GOT3 (cell line): ENCODE measurements at places on chromosomes 1 and 21.
A peak's percentile ranks its signal among the peaks of the same experiment; 100 is the strongest.

DNA sequence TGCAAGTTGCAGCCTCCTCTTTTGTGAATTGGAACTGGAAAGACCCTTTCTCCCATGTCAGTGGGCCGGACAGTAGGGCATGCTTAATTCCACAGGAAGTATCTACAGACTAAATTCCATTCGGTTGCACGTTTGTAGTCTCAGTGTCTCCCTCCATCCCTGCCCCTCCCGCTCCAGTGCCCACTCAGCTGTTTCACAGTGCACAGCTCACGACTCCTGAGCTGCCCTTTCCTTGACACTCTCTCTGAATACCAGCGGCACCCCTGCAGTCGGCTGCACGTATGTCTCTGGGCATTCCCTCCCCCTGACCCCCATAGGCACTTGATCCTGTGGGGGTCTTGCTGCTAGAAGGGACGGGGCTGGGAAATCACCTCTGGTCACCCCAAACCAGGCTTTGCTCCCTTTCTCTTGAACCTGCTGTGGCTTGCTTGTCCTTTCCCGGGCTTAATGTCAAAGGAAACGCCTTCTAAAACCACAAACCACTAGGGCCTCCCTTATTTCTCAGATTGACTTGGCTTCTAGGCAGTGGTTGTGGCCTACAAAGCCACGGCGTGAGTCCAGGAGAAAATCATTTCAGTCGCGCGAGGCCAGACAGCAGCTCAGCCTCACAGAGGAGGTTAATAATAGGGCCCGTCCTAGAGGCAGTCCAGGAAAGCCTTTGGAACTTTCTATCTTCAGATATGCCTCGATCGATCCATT, 365.3 kb upstream of the PROX1 start:
- no peak for DNase-seq

GRCh38 chr1:99788896-99789295, 22.5 kb upstream of the FRRS1 start:
- DNase-seq, result no peak

- no peak for DNase-seq
Observed at GRCh38 chr1:147111381-147112130, 60.7 kb downstream of the PRKAB2 start.

DNA sequence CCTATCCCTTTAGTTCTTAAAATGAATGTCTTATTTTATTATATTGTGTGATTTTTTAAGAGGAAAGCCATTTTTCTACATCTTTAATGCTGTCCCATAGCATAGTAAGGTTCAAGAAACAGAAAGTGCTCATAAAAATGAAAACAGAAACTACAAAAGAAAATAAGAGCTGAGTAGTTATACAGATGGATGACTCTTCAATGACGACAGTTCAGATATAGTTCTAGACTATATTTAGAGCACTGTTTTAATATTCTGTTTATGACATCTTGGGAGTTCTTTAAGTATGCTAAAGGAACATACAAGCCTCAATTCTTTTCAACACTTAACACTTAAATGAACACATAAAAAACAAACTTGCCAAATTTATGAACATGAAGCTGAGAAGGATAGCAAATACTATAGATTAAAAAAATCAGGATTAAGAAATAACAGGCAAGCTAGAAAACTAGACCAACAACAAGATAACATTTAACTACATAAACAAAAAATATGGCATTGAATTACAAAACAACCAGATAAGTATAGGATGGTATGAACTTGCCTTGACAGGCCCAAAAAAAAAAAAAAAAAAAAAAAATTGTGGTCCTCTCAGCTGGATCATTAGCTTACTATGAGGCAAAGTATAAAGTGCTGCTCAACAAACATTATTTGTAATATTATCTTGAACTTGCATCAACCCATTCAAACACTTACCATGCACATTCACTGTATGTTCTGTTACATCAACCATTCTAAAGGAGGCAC, 87.9 kb downstream of the ZZZ3 start:
- DNase-seq, result no peak

- DNase-seq, result no peak
Observed at GRCh38 chr21:39346206-39346605, 2.7 kb downstream of the HMGN1 start.

DNA sequence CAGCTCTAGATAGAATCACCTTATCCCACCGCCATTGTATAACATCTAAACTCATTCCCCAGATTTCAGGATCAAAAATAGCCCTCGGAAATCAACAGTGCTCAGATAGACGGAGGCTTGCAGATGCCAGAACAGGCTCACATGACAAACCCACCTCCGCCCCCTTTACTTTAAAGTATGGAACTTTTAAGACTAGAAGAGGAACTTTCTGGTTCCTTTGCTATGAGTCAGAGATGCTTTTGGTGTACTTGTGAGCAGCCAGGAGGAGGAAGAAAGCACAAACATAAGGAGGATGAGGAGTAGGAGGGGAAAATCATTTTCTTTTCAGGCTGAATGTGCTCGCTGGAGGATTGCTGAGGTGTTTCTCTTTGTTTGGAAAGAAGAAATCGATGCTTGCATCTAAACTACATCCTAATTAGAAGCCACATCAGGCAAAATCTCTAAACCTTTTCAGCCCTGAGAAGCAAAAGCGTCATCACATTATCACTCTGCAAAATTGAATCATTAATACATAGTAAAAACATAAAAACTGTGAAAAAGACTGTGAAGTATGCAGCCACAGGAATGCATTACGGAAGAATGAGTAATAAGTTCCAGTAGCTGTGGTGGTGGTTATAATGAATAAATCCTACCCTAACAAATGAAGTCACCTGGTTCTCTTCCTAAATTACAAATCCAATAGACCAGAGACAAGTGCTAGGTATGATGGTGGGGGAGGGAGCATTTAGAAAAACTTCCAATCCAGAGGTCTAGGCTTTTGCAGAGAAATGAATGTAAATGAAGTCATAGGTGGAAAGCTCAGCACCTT, 251.3 kb downstream of the KCNH1 start:
- no peak for DNase-seq

GRCh38 chr1:15758953-15759661, 512 bp downstream of the FBLIM1 start:
- no peak for DNase-seq

GRCh38 chr1:226814751-226815537, 55.5 kb upstream of the PSEN2 start:
- DNase-seq, result no peak

- no peak for DNase-seq
Observed at GRCh38 chr1:234921266-234922062, 207.2 kb downstream of the TOMM20 start.

GRCh38 chr1:117389284-117389683, 22.0 kb downstream of the MAN1A2 start:
- DNase-seq, result no peak

DNA sequence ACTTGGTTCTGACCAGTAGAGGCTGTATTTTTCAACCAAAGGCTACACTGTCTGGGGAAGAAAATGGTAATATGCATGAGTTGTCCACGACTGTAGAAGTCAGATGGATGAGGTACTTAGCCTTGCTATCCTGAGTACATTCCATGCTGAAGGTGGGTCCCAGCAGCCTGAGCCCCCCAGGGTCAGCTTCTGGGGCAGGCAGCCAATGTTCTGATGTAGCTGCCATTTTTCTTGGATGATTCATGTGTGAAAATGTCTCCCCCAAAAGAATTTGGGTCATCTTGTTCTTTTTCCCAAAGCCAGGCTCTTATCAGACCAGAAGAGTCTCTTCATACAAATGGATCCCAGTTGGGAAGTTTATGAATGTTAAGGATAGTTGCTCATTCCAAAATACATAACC, 172.2 kb upstream of the UBE2U start:
- no peak for DNase-seq

GRCh38 chr1:12249181-12249580, 19.4 kb downstream of the VPS13D start:
- DNase-seq, result no peak

DNA sequence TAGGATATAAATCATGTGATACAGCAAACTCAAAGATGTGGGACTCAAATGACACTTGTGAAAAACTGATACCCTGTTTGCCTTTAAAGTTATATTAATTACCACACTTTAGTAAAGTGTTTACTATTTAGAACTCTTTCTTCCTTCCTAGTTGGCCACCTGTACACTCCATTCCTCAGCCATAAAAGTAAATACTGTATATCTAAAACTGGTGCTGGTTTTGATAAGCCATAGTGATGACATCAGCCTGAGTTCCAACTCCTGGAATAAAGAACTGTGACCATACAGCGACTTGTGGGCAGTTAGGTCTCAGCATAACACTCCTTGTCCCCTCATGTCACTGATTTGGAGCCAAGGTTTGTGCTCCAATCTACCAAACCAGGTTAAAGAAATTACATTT, 2.8 kb downstream of the PTGER3 start:
- DNase-seq, result no peak

DNA sequence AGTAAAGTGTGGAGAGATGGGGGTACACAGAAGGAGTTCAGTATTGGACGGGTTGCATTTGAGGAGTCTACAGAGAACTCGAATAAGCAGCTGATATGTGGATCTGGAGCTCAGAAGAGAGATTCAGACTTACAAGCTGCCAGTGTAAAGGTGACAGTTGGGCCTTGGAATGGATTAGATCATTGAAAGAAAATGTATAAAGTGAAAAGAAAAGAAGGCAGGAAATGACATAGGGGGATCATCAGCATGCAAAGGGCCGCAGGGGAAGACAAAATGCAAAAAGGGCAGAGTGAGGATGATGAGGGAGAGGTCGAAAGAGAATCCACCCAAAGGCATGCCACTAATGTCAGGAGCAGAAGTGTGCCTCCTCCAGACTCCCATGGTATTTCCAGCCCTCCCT, 273.3 kb downstream of the TNR start:
- no peak for DNase-seq

- no peak for DNase-seq
Observed at GRCh38 chr21:33286076-33286475, 19.9 kb downstream of the IL10RB start.

DNA sequence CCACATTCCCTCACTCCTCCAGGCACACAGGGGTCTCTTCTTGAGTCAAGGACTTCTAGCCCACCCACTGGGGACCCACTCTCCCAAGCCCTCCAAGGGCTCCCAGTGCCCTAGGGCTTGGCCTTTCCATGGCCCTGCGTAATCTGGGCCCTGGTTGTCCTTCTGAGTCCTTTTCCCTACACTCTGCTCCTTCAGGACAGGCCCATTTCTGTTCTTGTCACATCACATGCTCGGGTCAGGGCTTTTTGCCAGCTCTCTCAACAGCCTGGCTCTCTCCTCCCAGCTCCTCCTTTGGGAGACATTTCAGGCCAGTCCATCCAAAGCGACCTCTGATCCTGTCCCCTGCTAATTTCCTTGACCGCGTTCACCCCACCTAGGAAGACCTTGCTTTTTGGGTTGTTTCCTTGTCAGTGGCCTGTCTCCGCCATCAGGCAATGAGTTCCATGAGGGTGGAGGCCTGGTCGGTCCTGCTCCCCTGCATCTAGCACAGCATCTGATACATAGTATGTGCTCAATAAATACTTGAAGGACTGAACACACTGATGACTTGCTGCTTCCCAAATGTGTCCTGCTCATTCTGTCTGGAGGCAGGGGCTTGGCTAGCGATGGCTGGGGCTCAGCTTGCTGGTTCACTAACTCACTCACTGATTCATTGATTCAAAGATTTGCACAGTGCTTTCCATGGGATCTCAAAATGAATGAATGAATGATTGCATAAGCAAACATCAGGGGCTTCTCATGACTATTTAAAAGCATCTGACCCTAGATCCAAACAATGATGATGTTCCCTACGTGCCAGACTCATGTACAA, 44.8 kb downstream of the DHRS3 start:
- DNase-seq, result no peak

GRCh38 chr1:41696381-41696780, 211.9 kb upstream of the EDN2 start:
- DNase-seq, result no peak

DNA sequence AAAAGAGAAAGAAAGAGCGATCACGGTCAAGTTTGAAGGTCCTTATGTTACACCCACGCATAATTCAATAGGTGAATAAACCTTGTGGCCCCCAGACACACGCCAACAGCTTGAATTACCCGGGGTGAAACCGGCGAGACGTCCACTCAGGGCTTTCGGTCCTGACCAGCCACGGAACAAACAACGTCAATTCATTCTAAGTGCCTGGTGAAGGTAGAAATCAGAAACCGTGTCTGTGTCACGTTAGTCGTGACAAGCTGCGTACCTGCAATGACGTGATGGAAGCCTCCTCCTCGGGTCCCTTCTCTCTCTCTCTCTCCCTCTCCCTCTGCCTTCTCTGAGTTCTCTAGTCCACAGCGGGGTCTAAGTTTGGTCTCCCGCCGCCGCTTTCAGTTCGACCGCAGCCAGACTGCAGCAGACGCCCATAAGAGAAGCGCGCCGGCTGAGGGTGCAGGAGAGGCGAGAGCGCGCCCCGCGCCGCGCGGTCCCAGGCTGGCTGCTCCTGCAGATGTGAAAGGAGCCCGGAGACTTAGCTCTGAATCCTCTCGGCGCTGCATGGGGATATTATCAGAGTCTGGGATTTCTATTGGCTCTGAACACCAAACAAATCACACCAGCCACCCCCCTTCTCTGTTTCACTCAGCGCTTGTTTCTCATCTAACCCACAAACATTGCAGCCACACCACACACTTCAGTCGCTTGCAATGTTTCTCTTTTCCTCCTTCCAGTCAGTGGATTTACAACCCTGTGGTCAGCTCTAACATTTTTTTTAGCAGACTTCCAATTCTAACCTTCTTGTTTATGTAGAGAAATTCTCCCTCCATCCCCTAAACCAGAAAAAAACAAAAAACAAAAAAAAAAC, at the start of gene GREM2:
GREM2 (minus strand) TSS at position 537 of the 862 bp plus-strand sequence. CDS start 118,680 bp downstream, outside the sequence.
- DNase-seq, result peak; percentile 83

- DNase-seq, result no peak
Observed at GRCh38 chr1:37035796-37036666, 1.7 kb upstream of the GRIK3 start.

- DNase-seq, result no peak
Observed at GRCh38 chr1:73862355-73862754, 335.6 kb downstream of the LRRIQ3 start.

- peak; percentile 69 for DNase-seq
Observed at GRCh38 chr21:29130270-29130969, at the start of gene MAP3K7CL. Gene MAP3K7CL, plus strand, starts transcription at chr21:29130644. Its CDS starts 2,701 bp downstream, at chr21:29133345.

DNA sequence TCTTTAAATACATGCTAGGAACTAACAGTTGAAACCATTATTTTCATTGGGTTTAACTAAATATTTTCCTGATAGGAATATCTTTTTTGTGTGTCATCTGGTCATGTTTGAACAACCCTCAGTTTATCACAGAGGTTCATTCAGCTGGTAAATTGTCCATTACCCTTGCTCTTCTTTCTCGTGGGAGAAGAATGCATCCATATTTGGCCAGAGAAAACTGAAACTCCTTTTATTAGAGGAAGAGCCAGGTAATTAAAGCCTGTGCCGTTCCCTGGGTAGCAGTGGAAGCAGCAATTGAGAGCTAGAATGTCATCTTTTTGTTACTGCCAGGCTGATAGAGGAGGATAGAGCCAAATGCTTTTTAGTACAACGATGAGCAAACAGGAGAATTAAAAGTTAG, 587.2 kb upstream of the ZRANB2 start:
- no peak for DNase-seq

DNA sequence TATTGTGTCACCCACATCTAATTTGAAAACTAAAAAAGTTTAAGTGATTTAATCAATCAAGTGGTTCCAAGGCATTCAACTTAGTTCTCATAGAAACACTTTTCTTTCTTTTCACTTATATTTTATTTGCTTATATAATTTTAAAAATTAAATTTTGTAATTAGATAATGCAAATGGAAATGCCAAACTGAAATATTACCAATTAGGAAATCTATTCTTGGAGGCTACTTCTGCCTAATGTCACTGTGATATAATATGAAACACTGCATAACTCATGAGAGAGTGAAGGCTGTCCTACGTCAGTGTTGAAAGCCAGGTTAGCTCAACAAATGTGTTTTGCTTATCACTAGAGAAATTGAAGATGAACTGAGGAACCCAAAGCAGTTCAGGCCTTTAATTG, 18.3 kb upstream of the SHCBP1L start:
- no peak for DNase-seq
